Activated T-cell treated with anti-CD3 and anti-CD28 coated beads for 1 hour (primary cell): ENCODE measurements at places on chromosomes 1 and 21.

- no peak for DNase-seq
Measured at GRCh38 chr1:53604291-53604919, 134.6 kb downstream of the GLIS1 start.

GRCh38 chr1:153795330-153795837 lies 20.2 kb downstream of the SLC27A3 start:
- no peak for DNase-seq

DNA sequence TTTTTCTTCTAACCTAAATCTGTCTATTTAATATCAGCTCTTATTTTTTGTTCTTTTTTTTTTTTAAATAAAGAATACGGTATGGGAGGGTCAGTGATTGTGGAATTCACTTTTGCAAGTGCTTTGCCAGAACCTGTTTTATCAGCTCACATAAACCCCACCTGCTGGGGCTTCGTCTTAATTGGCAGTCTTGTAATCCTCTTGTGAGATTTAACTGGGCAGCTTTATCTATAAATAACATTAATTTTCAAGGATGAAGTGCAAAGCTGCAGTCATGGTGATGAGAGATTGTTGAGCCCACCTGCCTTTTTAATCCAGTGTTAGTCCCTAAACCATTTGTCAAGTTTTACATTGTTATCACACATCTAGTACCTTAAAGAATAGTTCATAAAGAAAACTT lies 18.2 kb upstream of the PDC start:
- DNase-seq, result no peak

DNA sequence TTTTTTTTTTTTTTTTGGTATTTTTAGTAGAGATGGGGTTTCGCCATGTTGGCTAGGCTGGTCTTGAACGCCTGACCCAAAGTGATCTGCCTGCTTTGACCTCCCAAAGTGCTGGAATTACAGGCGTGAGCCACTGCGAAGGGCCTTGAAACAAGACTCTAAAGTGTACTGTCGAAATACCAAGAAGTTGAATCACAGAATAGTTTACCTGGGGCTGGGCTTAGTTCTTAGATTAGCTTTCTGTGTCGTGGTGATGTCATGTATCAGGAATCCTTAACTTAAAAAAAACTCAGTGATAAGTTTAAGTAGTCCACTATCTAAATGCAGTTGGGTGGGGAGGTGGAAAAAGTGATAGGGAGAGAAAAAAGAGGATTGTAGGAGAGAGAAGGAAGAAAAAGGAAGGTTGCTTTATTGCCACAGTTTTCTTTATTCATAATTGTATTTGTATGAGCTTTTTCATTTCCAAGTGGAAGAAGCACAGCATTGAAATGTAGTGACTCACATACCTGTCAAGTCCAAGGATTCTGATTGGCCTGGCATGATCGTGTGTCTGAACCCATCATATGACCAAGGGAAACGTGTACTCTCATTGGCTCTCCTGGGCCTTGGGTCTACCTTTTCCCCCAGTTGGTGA lies 13.4 kb downstream of the ITSN1 start:
- DNase-seq, result no peak

- DNase-seq, result no peak
Measured at GRCh38 chr1:187509091-187509490, 680.3 kb downstream of the PLA2G4A start.

DNA sequence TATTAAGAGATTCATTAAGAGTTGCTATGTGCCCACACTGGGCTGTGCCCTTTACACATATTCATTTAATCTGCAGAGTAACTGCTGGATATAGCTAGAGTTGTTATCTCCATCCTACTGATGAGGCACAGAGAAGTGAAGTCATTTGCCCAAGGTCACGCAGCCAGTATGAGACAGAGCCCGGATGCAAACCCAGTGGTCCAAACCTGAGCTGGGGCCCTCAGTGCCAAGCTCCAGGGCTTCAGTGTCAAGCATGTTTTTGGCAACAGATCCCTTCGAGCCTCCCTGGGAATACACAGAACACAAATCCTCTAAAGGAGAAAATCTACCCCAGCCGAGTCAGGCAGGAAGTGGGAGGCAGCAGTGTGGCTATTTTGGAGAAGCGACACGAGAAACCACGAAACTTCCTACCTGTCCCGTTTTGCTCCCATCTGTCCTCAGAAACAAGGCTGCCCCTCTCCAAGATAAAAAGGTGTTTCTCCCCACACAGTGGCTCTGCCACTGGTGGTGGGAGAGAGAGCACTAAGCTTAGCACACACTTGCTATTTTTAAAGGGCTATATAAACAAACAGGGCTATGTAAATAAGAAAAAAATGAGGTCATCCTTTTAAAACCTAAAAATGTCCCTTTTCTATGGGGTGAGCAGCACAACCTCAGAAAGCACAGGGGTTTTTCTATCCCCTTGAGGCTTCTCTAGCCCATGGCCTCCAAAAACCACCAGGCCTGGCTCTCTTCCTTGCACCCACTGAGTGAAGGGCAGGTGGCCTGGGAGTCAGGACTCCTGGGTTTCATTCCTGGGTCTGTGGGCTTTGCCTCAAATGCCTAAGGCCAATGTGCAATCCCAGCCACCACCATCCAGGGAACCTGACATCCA lies 138.6 kb upstream of the EDN2 start:
- no peak for DNase-seq

GRCh38 chr1:119743308-119743707 lies 25.4 kb downstream of the HMGCS2 start:
- DNase-seq, result no peak

GRCh38 chr1:19640363-19641316 lies 3.5 kb upstream of the NBL1 start:
- DNase-seq, result no peak

GRCh38 chr1:41496080-41497055 lies 11.9 kb upstream of the EDN2 start:
- no peak for DNase-seq

DNA sequence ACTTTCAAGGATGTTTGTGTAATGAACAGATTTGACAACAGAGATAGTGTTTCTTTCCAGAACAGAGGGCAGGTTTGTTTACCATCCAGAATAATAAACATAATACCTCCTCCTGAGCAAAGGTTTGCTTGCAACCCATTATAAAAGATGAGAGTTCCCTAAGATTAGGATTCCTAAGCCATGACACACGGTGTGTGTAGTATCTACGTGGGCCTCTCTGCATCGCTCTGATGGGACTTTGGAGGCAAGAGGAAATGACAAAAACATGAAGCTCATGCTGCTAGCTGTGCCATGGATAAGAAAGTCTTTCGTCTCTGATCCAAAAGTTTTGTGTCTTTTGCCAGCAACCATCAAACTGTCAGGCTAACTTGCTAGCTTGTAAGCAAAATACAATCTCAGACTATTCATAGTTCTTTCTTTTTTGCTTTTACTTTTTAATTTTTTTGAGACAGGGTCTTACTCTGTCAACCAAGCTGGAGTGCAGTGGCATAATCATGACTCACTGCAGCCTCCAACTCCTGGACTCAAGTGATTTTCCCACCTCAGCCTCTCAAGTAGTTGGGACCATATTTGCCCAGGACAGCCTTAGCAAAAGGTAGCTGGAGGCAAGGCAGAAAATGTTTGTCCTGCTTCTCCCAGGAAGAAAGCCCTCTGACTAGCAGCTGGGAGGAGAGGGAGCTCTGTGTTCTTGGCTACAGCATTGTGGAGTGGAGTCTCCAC lies 81.1 kb downstream of the LHX4 start:
- no peak for DNase-seq

DNA sequence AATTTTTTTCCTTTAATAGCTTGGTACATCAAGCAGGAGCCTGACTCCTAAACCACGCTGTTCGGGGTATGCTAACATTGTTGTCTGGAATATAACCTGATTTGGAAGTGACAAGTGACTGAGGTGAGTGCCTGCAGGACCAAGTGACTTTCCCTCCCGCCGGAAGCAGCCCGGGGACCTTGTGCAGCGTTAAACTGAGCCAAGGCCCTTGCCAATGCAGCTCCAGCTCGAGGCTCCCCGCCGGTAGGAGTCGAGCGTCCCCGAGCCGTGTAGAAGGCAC lies 716 bp upstream of the MTARC1 start:
- DNase-seq, result no peak

GRCh38 chr1:60891765-60892164 lies 190.6 kb upstream of the NFIA start:
- DNase-seq, result no peak

DNA sequence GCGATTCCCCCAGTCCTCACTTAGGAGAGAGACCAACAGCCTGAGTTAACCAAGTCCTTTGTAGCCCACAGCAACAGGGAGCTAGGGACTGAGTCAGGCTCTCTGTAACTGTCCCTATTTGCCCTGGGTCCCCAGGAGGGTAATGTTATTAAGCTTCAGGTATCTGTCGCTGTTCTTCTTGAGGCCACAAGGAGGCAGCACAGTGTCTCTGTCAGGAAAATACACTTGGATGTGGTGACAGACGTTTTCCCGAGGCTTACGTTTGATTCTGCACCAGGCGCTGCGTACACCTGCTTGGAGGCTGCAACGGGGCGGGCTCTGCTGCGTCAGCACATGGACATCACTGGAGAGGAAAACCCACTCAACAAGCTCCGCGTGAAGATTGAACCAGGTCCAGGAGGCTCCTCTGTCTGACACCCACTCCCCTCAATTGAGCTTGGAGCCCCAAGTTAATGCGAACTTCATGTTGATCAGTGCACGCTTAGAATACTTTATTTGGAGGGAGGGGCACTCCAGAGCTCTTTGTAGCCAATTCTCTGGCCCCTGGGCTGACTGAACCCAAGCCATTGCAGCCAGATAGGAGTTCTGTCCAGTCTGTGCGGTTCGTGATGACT lies 10.7 kb upstream of the ELF3 start:
- no peak for DNase-seq

- no peak for DNase-seq
Measured at GRCh38 chr1:230894032-230894431, 25.7 kb upstream of the C1orf198 start.

GRCh38 chr1:161777261-161777660 lies 11.1 kb downstream of the ATF6 start:
- DNase-seq, result no peak

DNA sequence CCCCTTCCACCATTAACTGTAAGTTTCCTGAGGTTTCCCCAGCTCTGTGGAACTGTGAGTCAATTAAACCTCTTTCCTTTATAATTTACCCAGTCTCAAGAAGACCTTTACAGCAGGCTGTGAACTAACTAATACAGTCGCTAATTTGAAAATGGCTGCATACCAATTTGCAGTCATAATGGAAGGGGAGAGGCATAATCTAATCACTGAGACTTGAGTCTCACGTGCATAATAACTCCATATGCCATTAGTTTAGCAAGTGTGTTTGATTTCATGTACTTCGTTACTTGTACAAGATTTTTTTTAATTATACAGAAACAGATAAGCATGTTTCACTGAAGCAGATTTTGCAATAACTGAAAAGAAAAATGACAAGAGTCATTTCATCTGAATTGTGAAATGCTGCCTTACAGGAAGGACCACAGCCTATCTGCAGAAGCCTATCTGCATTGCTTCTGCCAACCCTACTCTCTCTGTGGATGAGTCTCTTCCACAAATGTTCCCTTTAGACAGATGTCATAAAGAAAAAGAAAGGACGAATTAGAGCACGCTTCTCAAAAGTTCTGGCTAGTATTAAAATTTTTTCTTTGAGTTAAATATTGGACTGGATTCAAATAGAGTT lies 99.1 kb downstream of the PTGER3 start:
- DNase-seq, result no peak

GRCh38 chr1:97820470-97821188 lies 100.2 kb downstream of the DPYD start:
- DNase-seq, result no peak

DNA sequence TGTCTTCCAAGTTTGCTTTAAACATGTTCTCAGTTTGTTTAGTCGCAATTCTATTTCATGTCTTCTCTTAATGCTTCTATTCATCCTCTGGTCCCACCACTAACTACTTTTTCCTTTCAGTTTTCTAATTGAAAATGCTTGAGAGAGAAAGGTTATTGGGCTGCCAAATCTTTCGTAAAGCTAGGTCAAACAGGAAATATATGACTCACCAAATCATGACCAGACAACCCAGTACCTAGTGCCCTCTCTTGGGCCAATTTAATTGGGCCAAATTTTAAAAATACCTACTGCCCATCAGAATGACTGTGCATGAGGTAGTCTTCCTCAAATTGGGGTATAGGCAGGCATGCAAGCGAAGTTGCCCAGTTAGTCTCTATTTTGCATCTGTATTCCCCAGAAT lies 295.4 kb upstream of the PBX1 start:
- no peak for DNase-seq

DNA sequence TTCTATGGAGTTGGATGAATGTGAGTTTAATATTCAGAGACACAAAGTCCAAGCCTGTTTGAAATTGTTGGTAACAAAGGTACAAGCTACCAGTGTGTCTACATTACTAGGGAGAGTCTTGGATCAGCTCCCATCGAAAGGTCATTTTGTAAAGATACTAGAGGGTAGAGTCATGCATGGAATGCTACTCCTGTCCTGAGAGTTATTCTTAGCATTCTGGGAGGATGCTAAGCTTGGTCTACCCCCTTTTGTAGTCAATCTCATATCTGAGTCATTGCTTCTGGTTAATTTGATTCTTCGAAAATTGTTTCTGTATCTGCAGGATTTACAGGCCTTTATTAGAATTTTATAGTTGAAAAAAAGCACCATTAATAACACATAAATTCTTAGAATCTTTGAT lies 240.2 kb downstream of the ST6GALNAC3 start:
- no peak for DNase-seq

- DNase-seq, result no peak
Measured at GRCh38 chr1:232018231-232019025, 391.8 kb downstream of the DISC1 start.

DNA sequence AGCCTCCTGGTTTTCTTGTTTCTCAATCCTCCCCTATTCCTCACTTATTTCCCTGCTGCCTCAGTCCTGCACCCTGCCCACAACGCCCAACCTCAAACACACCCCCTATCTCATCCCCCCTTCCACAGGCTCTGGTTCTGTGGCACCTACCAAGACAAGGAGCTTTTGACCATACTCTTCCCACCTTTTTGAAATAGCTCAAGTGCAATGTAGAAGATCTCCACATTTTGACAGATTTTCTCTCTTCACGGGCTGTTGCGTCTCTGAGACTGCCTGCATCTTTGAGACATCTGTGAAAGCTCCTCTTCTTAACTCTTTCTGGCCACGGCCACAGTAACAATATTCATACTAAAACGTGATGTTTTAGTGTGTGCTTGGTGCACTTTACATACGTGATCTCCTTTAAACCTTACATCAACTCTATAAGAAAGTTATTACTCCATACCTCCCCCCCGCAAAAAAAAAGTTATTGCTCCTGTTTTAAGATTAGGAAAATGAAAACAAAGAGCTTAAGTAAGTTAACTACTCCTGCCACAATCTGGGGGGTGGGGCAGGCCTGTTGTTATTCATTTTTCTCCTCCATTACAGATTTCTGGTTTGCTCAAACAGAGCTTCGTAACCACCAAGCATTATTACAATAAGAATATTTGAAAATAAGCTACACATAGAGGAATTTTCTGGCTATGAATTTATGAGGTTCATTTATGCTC lies 1.8 kb upstream of the SERBP1 start:
- no peak for DNase-seq

DNA sequence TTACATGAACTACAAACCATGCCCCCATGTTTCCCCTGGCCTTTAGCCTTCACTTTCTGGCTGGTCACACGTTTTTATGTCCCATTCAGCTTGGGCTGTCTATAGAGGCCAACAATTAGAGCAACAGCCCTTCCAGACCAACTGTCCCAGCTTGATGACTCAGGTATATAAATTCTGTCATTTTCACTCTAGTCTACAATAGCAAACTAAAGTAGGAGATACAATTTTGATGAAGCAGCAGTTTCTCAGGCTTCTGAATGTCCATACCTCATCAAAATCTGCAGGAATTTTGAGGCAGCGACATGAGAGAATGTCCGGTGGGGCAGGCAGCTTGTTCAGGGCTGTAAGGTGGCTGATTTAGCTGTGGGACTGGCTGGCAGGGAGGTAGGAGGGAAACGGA lies 45.6 kb upstream of the VAV3 start:
- no peak for DNase-seq
